Stimulated activated CD8-positive, alpha-beta memory T cell treated with anti-CD3 and anti-CD28 coated beads, Interleukin-2, amount 100 ng/mL, for 1 hour (primary cell): ENCODE measurements at places on chromosomes 3 and 15.

GRCh38 chr15:56160966-56161365 is 82.7 kb downstream of the RFX7 start:
- no peak for DNase-seq

GRCh38 chr3:193939527-193939926 is 196.4 kb upstream of the HES1 start:
- no peak for DNase-seq

DNA sequence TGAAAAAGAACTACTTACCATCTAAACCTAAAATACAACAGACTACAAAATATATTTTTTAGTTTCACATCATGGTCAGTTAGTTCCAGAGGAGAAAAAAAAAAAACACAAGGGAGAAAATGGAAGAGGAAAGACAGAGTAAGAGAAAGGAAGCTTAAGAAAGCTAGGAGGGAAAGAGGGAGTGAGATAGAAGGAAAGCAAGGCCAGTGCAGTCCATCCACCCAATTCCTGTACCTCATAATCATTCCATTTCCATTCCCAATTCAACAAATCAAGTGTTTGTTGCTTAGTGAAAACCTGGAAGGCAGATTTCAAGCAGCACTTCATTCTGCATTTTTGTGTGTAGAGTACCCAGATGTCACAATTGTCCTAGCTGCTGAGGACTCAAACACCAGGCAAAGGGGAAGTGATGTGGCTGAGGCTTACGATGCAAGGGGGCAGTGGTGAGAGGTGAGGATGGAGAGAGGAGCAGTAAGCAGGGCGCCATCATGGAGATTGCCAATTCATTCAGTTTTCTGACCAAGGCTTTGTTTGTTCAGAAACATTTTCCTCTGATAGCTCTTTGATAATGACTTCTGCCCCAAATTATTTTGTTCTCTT is 83.6 kb upstream of the GSK3B start:
- DNase-seq: no peak

GRCh38 chr3:194995334-194995733 is 275.6 kb downstream of the XXYLT1 start:
- DNase-seq: no peak

DNA sequence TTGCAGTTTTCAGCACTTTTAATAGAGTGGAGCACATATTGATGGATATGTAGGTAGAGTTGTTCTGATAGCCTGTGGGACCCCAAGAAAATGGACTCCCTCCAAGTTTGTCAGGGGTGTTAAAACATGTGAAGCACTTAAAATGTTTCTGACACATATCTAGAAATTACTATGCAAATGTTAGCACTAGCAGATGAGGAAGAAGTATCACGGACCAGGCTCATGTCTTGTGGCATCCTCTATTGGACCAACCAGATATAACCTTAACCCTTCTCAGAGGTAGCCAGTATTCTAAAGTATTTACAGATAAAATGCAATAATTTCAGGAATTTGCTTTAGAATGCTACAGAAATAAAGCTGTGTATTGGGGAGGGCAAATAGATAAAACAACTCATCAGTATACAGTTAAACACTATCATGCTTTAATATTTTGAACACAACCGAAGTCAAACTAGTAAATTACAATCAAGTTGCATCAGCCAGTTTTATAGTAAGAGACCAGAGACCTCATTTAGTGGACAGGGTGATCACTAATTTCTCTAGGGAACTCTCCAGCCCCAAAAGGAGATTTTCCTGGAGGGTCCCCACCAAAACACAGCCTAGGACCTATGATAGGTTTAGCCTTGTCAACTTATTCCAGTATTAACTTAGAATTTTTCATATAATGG is 57.2 kb upstream of the FBN1 start:
- no peak for DNase-seq

GRCh38 chr15:63940966-63941620 is 105.2 kb downstream of the DAPK2 start:
- no peak for DNase-seq

DNA sequence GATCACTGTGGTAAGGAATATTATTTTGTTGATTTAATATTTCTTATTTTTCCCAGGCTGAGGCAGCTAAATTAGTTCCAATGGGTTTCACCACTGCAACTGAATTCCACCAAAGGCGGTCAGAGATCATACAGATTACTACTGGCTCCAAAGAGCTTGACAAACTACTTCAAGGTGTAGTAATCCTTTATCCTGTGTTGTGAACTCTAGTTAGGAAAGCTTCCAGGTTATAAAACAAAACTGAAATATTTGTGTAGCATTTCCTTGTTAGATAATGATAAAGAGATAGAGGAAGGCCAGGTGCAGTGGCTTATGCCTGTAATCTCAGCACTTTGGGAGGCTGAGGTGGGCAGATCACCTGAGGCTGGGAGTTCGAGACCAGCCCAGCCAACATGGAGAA is 11.1 kb downstream of the RAD51 start:
- no peak for DNase-seq

DNA sequence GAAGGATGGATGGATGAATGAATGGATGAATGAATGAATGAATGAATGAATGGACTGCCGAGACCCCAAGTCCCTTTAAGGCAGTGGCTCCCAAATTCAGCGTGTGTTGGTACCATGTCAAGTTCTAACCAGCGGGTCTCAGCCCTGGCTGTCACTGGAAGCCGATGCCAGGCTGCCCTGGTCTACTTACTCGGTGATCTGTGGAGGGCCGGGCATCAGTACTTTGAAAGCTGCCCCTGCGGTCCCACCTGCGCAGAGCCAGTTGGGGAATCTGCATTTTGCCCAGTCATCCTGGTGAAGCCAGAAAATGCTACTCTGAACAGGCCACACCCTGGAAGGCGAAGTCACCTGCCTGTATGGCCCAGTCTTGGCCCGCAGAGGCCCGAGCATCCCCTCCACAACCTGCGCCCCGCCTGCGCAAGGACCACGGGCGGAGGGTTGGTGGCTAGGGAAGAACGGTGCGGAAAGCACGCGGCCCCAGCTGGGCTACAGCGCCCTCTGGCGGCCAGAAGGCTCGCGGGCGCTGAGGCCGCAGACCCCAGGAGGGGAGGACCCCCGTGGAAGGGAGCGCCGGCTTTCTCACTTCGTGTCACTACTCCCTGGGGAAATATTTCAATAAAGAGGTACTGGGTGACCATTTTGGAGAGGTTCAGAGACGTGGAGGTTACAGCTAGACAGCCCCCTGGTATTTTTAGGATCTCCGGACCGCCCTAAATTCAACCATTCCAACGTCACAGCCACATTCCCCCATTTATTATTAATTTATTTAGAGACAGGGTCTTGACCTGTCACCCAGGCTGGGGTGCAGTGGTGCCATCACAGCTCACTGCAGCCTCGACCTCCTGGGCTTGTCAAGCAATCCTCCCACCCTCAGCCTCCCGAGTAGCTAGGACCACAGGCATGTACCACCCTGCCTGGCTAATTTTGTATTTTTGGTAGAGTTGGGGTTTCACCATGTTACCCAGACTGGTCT is 34.9 kb downstream of the PRKCD start:
- DNase-seq: peak; percentile 21

DNA sequence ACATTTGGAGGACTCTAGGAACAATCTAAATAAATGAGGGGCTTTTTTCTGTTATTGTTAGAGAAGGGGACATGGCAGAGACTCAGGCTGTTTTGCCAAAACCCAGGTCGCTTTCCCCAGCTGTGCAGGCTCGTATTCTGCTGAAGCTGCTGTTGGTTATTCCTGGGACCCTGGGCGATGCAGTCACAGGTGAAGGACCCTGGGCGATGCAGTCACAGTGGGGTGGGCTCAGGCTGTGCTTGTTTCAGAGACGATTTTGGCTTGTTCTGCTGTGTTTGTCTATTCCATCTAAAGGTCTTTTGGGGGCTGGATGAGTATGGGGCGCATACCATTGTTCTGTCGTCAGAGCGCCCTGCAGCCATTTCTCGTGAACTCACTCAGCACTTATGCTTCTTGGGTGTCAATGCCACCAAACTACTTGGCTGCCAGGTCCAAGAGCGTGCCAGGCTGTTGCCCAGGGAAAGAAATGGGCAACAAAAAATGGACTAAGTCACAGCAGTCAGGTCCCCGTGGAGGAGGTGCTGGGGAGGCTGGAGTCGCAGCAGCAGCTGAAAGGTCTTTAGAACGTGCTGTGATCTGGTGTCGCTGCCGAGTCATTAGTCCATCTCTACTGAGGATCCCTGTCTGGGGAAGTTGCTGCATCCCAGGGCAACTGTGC is 151.4 kb downstream of the CHDH start:
- DNase-seq: no peak

DNA sequence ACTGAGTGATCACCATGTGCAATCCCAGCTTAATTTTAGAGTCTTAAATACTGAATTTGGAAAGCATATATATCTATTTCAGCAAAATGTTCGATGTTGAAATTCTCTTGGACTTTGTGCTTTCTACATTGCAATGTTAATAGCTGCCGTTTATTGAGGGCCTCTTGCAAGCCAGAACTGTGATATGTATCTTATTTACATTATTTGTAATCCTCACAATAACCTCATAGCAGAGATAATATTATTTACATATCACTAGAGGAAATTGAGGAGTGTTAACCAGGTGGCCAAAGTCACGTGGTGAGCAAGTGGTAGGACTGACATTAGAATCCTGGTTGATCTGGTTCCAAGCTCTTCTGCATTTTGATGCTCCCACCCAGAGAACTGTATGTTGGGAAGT is 254.1 kb downstream of the SLC9A9 start:
- no peak for DNase-seq

DNA sequence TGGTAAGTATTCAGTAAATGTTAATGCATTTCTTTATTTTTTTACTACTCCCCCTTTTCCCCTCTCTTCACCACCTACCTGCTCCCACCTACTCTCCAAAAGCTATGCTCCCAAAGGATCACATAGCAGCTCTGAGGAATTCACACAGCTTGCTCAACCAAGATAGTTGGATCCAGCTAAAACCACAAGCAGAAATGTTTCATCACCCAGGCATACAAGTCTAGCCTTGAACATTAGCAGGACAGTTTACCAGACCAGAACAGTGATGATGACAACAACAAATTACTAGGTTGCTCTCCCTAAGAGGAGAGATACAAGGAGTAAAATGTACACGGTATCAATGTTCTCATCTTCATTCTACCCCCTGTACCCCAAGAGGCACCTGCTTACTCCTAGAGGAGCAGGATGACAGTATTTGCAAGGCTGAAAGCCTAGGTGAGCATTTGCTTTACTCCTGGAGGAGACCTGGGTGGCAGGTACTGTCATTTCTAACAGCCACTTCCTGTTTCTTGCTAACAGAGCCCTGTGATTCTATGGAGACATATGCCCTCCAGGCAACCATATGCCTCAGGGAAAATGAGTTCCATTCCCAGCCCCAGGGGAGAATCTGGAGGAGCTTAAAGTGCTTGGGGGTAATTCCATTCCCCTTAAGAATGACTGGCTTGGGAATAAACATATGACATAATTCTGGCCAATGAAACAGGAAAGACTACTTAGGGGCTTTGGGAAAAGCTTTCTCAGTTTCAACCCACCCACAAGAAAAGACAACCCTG is 237.5 kb downstream of the NTRK3 start:
- DNase-seq: no peak

GRCh38 chr3:141708367-141708766 is 29.7 kb upstream of the RNF7 start:
- no peak for DNase-seq

GRCh38 chr3:158167737-158168557 is 58.1 kb downstream of the RSRC1 start:
- no peak for DNase-seq

GRCh38 chr15:90571063-90571541 is 41.4 kb downstream of the CRTC3 start:
- no peak for DNase-seq

DNA sequence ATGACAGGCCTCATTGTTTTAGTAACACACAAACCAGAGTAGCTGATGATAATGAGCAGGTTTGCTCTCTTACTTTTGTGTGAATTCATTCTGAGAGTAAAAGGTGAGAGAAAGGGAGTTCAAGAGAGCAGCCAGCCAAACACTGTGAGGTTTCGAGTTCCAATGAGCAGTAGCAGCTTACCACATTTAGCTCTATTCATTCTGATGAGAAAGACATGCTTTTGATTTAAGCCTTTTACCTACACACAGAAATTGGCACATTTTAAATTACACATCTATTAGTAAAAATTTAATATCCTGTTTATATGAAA is 28.0 kb downstream of the GLDN start:
- no peak for DNase-seq

- DNase-seq: no peak
These were observed 90.7 kb upstream of the AGTR1 start for GRCh38 chr3:148606979-148607378.

DNA sequence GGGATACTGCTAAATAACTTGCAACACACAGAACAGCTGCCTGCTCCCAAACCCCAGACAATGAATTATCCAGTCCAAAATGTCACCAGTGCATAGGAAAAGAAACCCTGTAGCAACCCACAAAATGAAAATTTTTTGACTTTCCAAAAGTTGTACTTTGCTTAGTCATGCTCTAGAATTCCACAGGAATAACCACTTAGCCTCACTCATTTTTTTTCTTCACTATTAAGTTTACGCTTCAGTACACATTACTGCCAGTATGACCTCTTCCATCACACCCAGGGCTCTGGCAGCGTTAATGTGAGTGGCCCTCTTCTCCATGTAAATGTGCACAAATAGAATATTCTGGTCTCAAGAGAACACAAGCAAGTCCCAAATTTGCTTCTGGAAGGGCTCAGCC is 259.8 kb downstream of the MAGI1 start:
- no peak for DNase-seq

DNA sequence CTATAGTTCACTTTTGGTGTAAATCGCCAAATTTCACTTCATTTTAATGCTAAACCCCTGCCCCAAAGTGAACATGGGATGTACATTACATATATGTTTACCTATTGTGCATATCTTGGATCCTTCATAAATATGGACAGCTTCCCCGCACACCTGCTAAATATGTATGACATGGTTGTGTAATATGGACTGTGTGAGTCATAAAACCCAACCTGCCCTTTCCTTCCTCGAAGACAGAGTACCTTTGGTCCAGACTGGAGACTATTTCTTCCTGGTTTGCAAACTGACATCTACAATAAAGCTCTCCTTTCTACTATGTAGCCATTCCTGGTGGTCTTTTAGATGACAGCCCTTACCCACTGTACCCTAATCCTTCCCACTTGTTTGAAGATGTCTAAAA is 12.4 kb downstream of the ACTC1 start:
- no peak for DNase-seq

DNA sequence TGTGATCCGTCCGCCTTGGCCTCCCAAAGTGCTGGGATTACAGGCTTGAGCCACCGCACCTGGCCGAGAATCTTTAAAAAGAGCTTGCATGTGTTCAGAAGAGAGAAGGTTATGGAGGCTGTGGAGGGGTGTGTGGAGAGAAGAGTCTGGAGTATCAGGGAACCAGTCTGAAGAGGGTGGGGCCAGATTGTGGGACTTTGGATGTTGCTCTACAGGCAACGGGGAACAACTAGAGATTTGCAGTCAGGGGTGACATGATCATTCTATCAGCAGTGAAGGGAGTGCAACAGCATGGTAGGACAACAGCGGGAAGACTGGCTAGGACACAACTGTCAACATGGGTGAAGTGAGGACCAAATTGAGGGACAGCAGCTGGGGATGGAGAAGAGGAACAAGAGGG is 8.9 kb downstream of the SCAMP2 start:
- DNase-seq: no peak

GRCh38 chr3:80338366-80338765 is 570.6 kb upstream of the ROBO1 start:
- no peak for DNase-seq
